ENCODE measurements at places on chromosomes 12 and 14.

- DNase-seq, result peak; percentile 32
Measured at GRCh38 chr14:44988694-44989093, 26.7 kb downstream of the TOGARAM1 start.

GRCh38 chr12:72746048-72746447 lies 473.9 kb downstream of the TRHDE start:
- DNase-seq, result no peak

- DNase-seq, result no peak
Measured at GRCh38 chr12:31363416-31363809, 37.5 kb upstream of the SINHCAF start.

DNA sequence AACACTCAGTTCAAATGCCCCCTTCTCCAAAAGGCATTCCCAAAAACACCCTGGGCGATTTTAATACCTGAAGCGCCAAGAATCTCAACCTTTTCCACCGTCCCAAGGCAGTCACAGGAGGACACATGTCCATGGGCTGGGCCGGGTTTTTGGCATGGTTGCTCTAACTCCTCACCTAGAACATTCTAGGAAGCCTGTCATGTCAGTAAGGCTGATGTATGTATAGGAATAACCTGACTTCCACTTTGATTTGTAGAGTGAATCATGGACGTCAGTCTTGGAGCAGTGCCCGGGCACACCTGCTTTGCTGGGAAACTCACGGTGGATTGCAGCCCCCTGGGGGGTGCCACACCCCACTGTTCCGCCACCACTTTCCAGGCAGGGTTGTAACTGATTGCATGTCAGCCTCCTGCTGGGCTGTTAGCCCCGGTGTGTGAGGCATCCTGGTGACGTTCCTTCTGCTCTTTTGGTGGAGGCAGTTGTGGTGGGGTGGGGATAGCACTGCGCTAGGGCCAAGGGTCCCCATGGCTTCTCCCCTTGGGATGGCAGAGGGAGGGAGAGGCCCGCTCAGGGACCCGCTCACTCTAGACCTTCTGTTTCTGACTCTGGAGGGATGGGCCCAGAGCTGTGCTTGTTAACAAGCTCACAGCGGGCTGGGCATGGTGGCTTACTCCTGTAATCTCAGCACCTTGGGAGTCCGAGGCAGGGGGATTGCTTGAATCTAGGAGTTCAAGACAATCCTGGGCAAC lies 35.2 kb upstream of the FAM181A start:
- DNase-seq, result no peak

- DNase-seq, result no peak
Measured at GRCh38 chr14:84520711-84521338, 1009.1 kb upstream of the FLRT2 start.

- DNase-seq, result no peak
Measured at GRCh38 chr12:70876952-70877351, 43.6 kb downstream of the PTPRR start.

DNA sequence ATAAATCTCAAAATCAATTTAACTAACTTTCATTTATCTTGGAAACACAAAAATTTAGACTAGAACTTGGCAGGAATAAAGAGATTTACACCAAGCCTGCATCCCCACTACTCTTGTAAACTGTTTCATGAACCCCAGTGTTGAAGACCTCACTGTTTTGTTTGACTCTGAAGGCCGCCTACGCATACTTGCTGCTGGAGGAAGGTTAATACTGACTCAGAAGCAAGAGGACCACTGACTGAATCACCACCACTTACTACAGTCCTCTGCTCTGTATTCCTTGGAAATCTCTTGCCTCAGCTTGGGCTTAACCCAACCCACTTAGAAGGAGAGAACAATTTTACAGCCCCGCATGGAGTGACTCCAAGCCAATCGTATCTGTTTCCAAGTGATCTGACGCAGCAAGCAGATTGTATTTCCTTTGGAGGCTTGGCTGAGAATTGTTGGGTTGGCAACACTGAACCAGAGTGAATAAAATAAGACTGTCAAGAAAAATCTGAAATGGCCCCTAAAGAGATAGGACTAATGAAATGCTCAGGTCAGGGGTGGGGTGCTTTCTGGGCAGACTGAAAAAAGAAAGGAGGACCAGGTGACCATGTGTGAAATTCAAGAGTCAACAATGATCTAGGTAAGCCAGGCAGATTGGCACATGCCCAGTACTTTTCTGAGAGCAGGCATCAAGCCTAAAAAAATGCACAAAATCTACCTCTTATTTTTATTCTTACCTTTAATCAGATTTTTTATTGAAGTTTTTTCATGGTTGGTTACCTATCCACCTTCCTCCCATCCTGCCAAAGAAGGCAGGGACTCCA lies 248.6 kb downstream of the ZFP36L1 start:
- DNase-seq, result peak; percentile 83

- DNase-seq, result no peak
Measured at GRCh38 chr12:108099073-108099472, 30.0 kb upstream of the WSCD2 start.

DNA sequence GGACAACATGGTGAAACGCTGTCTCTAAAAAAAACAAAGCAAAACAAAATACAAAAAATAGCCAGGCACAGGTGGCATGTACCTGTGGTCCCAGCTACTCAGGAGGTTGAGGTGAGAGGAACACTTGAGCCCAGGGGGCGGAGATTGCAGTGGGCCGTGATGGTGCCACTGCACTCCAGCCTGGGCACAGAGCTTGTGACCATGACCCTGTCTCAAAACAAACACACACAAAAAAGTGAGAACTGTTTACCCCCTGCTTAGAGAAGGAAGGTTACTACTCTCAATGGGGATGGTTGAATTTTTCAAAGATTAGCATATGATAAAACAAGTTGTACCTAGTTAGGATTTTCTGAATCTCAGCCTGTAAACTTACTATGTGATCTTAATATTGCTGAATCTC lies 68.0 kb downstream of the ZFP36L1 start:
- DNase-seq, result no peak

DNA sequence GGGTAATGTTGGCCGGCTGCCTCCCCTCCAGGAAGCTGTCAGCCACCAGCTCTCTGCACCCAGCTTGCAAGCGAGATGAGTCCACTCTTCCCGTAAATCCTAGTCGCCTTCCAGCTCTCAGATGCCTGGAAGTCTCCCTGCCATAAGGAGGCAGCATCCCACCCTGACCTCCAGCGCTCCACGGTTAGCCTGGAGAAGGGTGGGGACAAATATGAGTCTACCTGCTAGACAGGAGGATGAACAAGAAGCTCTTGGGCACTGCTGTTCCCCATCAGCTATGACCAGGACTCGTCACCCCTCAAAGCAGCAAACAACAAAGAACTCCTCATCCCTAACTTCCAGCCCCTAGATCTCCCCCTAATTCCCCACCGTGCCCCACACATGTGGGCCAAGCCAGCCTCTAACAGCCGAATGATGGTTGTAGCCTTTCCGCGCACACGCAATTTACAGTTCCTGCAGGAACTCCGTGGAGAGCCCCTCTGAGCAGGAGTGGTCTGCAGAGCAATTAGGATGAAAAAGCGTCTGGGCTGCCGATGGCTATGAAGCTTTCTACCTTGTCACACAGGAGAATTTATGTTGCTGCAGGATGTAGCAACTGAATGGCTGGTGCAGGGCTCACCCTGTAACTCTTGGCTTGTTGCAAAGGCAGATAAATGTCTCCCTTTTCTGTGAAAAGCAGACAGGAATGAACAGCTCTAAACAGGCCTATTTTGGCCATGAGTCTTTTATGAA lies 181.4 kb downstream of the GLT1D1 start:
- no peak for DNase-seq

DNA sequence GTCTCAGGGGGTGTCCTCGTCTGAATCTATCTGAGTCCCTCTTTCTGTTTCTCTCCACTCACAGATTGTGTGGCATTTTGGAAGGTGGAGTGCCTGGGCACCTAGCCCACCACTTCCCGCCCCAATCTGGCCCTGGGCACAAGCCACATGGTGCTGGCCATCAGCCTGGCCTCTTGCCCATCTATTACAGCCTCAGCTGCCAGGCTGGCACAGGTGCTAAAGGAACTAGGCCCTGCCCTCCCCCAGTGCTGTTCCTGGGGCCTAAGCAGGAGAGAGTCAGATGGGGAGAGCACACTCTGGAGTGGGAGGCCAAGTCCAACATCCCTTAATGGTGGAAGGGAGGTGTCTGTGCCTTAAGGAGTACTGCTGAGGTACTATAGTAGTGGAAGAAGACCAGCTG lies 8.3 kb upstream of the CALCOCO1 start:
- DNase-seq, result no peak

GRCh38 chr12:112061137-112061536 lies 47.4 kb downstream of the NAA25 start:
- no peak for DNase-seq

GRCh38 chr14:71163050-71163841 lies 256.0 kb downstream of the PCNX1 start:
- DNase-seq, result no peak

- DNase-seq, result peak; percentile 98
Measured at GRCh38 chr12:6764011-6764828, 1.9 kb upstream of the PTMS start.

GRCh38 chr12:119704065-119704747 lies 36.3 kb downstream of the PRKAB1 start:
- no peak for DNase-seq

- no peak for DNase-seq
Measured at GRCh38 chr14:33273978-33274377, 335.3 kb downstream of the NPAS3 start.

DNA sequence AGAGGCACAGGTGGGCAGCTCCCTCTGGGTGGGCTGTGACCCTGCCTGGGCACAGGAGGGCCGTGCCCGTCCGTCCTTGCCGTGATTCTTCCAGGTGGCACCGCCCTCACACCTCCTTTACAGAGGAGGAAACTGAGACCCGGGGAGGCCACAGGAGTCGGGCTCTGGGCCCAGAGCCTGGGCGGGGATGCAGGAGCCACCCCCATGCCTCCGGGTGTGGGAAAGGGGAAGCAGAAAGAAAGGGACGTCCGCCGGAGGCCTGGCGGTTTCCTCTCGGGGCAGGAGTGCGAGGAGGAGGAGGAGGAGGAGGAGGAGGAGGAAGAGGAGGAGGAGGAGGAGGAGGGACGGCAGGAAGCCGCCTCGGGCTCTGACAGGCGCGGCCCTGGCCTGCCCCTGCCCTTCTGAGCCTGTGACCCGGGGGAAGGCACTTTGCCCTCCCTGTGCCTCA lies 23.0 kb downstream of the SH2B3 start:
- no peak for DNase-seq

GRCh38 chr14:75579882-75580281 lies 1.5 kb downstream of the FLVCR2 start:
- no peak for DNase-seq

DNA sequence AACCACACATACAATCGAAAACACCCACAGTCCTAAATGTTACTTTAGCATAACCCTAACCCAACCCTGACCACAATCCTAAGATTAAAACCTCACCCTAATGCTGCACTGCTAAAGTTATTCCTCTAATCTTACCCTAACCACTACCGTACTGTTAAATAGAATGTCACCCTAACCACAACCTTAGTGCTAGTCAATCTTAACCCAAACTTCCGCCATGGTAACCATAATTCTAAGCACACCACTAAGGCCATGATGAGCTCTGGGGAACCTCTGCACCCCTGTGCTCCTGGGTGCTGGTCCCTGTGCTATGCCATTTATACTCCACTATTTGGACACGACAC lies 38.0 kb downstream of the LTBP2 start:
- DNase-seq, result no peak

DNA sequence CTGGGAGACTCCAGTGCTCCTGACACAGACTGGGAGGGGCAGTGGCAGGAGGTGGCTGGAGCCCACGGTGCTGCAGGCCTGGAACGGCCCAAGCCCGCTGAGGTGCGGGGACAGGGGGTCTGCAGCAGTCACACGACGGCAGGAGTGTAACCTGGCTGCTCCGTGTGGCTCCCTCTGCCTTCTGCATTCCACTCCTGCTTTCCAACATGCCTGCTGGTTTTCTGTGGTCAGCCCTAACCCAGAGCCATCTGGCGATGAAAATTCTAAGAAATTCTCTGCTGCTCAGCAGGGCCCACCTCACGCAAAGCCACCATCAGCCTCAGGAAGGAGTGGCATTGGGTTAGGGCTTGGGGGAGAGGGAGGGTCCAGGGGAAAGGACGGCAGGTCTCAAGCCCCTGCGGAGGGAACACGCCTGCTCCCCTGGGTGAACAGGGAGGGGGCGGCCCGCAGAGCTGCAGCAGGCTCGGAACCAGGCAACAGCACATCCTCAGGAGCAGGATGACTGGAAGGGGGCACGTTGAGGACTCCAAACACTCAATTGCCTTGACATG lies 5.0 kb upstream of the FBRSL1 start:
- no peak for DNase-seq

- peak; percentile 47 for DNase-seq
Measured at GRCh38 chr12:124321040-124321481, 26.2 kb downstream of the RFLNA start.

GRCh38 chr12:72236071-72236705 lies 36.0 kb upstream of the TRHDE start:
- no peak for DNase-seq

GRCh38 chr12:16415155-16415554 lies 67.7 kb downstream of the MGST1 start:
- DNase-seq, result no peak

DNA sequence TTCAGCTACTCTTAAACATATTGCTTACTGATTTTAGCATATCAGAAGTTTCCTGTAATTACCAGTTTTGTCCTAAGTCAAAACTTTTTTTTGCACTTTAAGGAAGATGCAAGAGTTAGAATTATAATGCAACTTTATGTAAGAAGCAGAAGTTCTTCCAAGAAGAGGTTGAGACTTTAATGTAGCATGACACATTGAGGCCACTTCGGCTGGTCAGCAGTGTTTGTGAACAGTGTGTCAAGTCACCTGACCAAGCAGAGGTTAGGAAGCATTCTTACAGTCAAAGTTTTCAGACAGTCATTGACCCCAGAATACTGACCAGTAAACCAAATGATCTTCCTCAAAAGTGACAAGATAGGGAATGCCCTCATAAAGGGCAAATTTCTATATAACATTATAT lies 15.2 kb downstream of the FGFR1OP2 start:
- DNase-seq, result no peak

- no peak for DNase-seq
Measured at GRCh38 chr12:82650627-82651337, 35.9 kb upstream of the TMTC2 start.

DNA sequence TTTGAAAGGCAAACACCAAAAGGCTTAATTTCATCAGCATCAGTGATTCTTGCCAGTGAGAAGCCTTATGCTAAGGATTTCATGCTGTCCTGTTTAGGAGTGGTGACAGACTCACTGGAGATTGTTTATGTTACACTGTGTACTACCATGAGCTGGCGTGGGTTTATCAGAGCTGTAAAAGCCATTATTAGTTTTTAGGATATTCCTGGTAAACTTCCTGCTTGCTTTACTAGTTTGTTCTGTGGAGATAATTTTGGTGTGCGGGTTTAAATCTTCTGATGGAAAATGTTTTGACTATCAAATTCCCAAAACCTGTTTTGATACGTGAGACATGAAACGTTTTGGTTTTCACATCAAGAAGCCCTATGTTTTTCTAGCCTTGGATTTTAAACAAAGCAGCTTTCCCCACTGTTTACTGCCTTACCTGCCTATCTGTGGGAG lies 15.2 kb downstream of the PPFIBP1 start:
- no peak for DNase-seq

- DNase-seq, result no peak
Measured at GRCh38 chr12:131136539-131136872, 182.8 kb downstream of the ADGRD1 start.
